ENCODE measurements at places on chromosomes 2 and 18.

DNA sequence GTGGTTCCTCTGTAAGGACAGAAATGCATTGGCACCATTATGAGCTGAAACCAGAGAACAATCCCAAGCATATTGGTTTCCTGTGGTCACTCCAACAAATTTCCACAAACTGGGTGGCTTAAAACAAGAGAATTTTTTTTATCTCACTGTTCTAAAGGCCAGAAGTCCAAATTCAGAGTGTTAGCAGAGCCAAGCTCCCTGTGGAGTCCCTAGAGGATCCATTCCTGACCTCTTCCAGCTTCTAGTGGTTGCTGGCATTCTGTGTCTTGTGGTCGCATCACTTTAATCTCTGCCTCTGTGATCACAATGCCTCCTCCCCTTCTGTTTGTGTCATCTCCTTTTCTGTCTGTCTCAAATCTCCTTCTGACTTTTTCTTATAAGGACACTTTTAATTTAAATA, 380.3 kb downstream of the NYAP2 start:
- DNase-seq = peak; percentile 8

GRCh38 chr2:28626891-28627421, 124.7 kb upstream of the PPP1CB start:
- DNase-seq = peak; percentile 88

- DNase-seq = no peak
Observed at GRCh38 chr2:2568411-2568810, 237.3 kb upstream of the MYT1L start.

DNA sequence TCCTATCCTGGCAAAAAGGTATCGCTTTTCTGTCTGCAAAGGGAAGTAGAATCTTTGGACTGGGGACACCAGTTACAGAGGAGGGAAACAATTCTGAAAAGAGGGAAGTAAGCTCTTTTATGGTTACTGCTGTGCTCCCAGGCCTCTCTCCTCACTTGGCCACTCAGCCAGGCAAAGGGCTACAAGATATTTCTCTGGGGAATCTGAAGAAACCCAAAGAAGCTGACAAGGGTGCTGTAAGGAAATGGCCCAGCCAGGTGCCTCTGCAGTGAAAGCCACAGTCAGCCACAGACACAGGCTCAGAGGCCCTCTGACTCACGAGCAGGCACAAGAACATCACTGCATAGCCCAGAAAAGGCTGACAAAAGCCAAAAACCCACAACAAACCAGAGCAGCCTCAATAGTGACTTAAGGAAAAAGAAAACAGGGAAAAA, 5.8 kb downstream of the HDLBP start:
- DNase-seq = peak; percentile 74

DNA sequence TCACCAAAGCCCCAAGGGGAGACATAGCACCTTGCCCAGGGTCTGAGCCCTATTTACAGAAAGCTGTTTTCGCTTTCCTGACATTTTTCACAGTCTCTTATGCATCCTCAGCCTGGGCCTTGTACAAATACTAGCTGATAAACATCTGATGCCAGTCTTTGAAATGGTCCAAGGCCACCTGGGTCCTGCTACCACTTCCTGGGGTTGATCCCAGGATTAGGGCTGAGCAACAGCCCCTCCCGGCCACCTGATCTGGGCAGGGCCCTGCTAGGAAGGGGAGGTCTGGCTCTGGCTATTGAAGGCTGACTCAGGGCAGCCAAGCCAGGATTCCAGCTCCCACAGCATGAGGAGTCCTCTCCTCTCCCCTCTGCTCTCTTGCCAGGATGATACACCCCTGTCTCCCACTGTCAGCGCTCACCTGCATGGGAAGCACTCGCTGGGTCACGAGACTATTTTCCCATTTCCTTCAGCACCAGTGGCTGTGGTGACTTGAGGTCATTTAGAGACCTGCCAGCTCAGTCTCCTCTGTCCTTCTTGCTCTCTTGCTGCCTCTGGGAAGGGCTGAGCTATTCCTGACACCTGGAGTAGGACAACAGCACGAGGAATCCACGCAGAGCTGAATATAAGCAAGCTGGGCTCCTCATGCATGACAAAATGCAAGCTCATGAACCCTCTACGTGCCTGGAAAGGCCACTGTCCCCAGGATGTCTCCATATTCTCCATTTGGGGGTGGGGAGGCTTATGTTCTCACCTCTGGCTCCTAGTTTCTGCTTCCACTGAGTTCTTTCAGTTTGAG, 53.0 kb upstream of the LGALSL start:
- DNase-seq = no peak
